ENCODE measurements at places on chromosomes 4 and X.

DNA sequence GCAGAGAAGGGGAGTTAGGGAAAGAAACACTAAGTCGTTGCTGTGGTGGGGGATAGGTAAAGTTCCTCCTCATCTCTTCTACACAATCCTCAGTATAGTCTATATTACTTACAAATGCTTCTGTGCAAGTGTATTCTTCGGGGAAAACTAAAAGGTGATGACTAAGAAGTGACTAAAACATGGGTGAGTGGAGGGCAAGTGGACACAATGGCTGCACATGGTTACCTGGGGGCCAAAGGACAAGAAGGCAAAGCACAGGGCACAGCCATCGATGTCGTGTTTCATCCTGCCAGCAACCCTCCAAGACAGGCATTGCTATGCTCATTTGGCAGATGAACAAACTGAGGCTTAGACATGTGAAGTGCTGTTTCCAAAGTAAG, 35.5 kb upstream of the CCKAR start:
- DNase-seq = peak; percentile 43

DNA sequence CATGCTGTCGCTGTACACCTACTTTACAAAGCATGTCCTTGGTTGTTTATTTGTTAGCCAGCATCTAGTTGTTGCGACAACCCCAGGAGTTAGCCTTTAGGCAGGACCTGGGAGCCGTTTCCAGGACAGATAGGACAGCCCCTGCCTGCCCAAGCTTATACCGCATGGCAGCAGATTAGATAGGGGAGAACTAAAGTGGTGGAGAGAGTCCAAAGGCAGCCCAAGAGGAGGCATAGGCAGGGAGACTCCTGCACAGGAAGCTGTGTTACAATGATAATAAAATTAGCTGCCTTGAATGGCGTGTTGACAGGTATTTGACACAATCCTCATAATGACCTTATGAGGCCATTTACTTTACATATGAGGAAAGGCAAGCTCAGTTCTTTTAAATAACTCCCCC, 13.0 kb downstream of the NSDHL start:
- no peak for DNase-seq

DNA sequence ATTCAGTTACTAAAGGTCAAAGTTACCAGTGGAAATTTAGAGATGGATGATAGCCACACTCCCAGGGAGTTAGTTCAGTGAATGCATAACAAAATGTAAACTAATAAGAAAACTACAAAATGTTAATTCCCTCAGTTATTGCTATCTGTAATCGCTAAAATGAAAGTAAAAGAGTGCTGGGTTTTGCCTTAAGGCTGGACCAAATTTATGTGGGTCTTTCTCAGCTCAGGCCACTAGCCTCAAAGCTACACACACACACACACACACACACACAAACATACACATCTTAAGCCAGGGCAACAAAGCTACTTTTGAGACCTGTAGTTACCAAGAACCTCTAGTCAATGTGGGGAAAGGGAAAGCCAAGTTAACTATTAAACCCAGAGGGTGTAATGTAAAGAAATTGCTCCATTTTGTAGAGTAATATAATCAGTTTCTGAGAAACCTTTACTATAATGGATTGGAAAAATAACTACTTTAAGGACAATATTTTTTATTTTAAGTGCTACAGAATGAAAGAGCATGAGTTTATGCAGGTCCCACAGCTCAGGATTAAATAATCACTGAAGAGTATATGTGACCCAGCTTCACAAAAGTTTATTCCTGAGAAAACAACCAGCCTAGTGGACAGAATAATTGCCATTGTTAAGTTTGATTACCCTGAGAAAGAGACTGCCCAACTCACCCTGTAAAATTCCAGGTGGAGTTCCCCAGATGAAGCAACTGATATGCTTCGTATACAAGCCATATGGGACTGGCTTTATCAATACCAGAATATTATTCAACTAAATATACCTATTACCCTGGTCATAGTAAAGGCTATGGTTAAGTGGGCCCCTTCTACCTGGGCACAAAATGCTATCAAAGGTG, 8.9 kb upstream of the UGT2A3 start:
- DNase-seq = peak; percentile 5

GRCh38 chrX:15468036-15468435, 25.1 kb downstream of the PIR start:
- peak; percentile 45 for DNase-seq

DNA sequence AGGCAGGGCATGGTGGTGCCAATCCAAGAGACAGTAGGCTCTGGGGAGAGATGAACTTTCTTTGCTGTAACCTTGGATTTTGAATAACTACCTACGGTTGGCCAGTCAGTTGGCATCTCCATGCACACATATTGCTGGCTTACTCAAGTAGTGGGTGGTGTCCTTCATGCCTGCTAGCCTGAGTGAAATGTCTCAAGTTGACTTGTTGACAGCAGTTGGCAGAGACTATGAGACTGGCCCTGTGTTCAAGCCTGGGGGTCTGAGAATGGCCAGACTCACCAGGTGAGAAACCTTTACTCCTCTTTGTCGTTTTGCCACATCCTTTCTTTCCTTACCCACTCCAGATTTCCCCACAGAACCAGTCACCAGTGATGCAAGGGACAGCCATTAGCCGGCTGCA, 173.3 kb downstream of the MID1IP1 start:
- no peak for DNase-seq

GRCh38 chr4:8593264-8594096, 915 bp downstream of the CPZ start:
- DNase-seq = no peak

DNA sequence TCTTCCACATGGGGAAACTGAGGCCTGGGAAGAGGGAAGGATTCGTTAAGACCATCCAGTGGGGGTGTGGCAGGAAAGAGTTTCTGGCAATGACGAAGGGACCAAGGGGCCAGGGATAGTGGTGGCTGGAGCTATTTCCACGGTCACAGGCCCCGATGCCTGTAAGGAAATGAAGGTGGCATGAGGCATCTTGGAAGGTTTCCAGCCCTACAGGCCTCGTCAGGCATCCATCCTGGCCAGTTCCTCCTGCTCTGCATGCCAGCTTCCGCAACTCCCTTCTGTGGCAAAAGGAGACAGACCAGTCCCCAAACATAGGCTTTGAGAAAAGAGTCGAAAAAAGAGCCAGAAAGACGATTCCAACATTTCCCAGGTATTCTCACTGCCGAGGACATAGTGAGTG, 9.2 kb upstream of the C4orf50 start:
- no peak for DNase-seq

DNA sequence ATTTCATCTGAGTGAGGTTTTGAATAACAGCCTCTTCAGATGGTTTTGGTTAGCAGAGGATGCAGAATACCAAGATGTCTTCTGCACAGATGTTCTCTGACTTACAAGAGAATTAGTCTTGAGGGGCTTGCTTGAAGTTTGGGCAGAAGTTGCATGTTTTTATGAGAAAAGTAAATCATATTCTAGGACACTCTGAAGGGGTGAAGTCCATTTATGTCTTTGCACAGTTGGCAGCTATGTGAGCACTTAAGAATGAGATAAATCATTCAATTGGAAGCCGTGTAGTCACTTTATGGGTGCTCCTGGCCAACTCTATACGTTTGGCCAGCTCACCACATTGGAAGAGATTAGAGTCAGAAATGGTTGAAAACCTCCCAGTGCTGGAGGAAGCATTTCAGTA, 252.7 kb upstream of the KCNIP4 start:
- no peak for DNase-seq

DNA sequence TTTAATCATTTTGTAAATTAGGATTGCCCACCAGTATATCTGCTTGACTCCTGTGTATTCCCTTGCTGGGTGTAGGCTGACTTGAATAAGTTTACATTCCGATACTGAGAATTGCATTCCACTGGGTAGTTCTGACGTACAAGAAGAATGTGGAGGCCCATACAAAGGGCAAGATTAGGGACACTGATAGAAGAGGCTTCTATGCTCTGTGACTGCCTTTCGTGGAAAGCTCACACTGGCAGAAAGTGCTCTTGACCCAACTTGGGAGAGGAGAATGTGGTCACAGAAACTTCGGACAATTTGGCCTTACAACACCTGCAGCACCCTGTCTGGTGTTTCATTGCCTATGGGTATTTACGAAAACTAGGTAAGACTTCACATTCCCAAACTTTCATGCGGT, 126.3 kb downstream of the RAPGEF2 start:
- DNase-seq = peak; percentile 76

GRCh38 chr4:11069083-11069482, 359.6 kb downstream of the HS3ST1 start:
- no peak for DNase-seq
